Uterus (tissue), 4 donors: ENCODE measurements at places on chromosomes 6 and 20. TPM values are rescaled to one million over a fixed set of nuclear protein-coding genes. Genes with fewer than 3 reads are reported as not detected.

DNA sequence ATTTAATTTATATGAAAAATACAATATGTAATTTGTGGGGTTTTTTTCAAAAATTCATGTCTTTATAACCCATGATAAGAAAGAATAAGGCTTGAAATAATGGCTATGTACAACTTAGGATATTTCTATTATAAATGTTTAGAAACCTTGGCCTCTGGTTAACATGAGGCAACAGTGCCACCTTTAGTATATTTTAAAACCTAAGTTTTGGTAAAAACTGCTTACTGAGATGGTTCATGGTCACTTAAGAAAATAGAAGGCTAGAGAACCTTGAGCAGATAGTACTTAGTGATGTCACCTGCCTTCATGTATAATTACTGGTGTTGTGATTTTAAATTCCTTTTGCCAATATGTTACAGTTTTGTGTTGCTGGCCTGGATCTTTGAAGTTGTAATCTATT, 176.4 kb downstream of the ADGB start:
- DNase-seq: no peak

GRCh38 chr6:99521633-99522151, 6.5 kb upstream of the USP45 start:
- DNase-seq: peak; percentile 38

Gene SYTL3
- total RNA-seq: 2.9 TPM

Gene NRN1
- 23.0 TPM for total RNA-seq

Gene RAET1L
- total RNA-seq: not detected
